Suppressor macrophage (primary cell): ENCODE measurements at places on chromosomes 6 and 20.

DNA sequence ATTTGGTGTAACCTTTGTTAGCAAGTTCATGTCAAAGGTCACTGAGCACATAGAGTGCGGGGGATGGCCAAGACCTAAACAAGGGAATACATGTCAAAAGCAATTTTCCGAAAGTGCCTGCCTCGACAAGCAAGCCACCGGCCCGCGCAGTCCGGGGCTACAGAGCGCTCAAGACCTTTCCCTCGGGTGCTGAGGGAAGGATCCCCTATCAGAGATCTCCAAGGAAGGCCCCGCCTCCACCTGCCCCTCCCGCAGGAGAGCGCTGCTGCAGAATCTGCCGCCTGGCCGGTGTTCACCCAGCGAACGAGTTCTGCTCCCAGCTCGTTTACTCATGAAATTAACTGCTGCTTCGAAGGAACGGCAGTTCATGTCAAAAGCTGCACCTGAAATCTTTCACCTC is 252.7 kb downstream of the BMP7 start:
- no peak for DNase-seq

DNA sequence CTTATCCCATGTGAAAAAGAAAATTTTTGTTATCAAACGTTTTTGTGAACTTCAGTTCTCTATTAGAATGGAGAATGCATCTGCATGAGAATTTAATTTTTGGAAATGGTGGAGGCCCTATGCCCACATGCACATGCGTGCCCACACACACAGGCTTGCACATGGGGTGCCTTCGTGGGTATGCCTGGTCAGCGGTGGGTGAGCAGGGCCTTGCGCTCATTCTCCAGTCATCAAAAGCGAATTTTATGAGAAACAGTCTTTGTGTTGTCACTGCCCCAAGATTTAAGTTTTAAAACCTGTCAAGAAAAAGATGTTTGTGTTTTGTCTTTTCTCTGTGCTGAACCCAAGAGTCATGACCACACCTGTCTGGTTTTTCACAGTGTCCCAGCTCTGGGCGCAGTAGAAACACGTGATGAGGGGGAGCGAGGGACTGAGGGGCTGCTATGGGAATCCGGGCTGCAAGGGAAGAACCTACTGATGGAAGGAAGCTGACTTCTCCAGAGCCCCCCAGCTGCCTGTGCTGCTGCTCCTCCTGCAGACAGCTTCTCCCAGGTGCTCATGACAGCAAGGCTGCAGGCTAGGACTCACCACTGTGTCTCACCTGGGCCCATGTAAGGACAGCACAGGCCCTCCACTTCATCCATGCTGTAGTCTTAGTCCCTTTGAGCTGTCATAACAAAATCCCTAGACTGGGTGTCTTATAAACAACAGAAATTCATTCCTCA is 153.6 kb downstream of the SYCP2 start:
- no peak for DNase-seq

GRCh38 chr6:151796842-151797530 is 10.5 kb upstream of the ESR1 start:
- DNase-seq, result no peak

- peak; percentile 26 for DNase-seq
Observed at GRCh38 chr6:36753671-36754405, 56.2 kb downstream of the RAB44 start.

GRCh38 chr6:14193524-14193923 is 76.0 kb downstream of the CD83 start:
- no peak for DNase-seq

DNA sequence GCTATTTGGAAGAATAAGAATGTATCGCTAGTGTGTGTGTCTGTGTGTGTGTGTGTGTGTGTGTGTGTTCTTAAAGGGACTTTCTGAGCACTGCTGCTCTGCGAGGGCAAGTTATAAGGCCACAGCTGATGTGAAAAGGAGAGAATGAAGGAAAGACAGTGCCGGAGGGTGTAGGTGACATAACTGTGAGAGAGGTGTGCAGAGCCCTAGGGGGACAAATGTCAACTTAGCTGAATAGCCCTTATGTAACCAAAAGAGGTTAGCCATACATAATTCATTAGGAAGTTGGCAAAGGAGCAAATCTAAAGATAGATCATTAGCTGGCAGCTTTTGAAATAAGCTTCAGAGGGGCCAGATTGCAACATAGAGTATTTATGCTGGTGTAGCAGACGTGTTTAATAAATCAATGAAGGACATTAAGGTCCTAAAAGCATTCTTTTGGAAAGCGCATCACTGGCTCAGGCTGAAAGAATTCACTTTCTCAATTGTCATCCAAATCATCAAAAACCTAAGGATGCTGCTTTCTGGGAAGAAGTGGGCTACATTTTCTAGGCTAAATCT is 81.0 kb downstream of the NDUFAF5 start:
- peak; percentile 27 for DNase-seq

DNA sequence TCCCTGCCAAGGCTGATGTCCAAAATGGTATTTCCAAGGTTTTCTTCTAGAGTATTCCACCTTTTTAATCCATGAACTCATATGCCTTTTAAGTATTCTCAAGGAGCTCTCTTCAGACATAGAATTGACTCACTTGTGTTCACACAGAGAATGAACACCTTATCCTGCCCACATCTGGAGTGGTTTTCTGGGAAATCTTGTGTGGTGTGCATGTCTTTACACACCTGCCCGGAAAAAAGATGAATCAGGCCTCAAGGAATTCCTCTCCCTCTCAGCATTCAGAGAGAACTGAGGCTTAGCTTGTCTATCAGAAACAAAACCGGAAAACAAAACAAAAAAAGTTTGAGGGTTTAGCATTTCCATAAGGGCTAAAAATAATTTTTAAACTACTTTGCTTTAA is 148.8 kb downstream of the TFAP2A start:
- DNase-seq, result no peak

- peak; percentile 60 for DNase-seq
Observed at GRCh38 chr6:119444642-119445557, 95.3 kb upstream of the MAN1A1 start.

- DNase-seq, result no peak
Observed at GRCh38 chr6:131948692-131949619, 2.2 kb downstream of the CCN2 start.

DNA sequence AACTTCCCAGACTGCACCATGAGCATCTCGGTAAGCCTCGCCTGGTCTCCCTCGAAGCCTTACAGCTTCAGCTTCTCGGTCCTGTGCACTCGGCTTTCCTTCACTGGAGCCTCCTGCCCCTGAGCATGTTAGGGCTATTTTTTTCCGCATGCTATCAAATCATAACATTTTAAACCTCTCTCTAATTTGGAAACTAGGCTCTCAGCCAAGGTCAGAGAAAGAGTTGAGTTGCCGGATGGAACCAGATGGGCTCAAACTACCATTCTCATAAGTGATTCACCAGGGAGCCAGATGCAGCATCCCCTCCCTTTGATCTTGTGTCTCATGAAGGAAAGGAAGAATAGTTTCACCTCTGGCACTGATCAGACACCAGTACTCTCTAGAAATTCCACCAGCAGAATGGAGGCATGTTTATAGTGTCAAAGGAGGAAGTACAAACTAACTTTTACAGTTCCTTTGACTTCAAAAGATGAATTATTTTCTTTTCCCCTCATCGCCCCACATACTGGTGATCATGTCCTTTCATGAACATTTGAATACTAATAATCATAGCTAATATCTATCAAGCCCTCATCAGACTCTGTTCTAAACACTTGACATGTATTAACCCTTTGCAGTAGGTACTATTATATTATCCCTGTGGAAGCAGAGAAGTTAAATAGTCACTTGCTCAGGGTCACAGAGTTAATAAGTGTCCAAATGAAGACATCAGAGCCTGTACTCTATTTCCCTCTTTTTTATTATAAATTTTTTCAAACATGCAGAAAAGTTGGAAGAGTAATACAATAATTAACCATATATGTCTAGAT is 46.7 kb downstream of the MAP1LC3A start:
- no peak for DNase-seq

DNA sequence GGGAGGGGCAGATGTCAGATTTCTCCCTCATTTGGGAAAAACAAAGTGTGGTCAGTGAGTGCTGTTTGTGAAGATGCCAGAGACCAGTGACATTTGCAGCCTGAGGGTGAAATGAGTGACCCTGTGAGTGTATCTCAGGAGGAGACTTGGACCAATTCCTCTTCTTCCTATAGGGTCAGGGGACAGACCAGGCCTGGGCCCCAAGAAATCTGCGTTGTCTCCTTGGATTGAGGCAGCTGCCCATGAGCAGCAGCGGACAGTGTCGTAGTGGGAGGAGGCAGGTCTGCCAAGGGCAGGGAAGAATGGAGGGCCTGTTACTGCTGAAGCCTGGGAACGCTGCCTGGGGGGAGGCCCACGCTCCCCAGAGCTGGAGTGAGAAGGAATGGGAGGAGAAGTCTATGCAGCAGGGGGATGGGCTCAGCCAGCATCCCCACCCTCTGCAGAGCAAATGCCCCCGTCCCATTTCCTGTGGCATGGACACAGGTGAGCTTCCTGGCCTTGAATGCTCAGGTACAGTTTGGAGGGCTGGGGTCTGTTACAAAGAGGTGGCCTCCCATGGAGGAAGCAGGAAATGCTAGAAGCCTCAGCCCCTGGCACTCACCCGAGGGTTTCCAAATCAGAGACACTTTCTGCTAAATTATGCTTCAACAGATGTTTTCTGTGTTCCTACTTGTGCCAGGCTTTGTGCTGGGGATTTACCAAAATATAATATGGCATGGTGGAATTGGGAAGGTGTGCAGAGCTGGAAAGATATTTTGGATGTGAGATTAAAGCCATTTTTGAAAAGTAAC is 29.8 kb downstream of the DAAM2 start:
- DNase-seq, result no peak

- peak; percentile 59 for DNase-seq
Observed at GRCh38 chr6:1849691-1850090, 240.0 kb downstream of the FOXC1 start.

DNA sequence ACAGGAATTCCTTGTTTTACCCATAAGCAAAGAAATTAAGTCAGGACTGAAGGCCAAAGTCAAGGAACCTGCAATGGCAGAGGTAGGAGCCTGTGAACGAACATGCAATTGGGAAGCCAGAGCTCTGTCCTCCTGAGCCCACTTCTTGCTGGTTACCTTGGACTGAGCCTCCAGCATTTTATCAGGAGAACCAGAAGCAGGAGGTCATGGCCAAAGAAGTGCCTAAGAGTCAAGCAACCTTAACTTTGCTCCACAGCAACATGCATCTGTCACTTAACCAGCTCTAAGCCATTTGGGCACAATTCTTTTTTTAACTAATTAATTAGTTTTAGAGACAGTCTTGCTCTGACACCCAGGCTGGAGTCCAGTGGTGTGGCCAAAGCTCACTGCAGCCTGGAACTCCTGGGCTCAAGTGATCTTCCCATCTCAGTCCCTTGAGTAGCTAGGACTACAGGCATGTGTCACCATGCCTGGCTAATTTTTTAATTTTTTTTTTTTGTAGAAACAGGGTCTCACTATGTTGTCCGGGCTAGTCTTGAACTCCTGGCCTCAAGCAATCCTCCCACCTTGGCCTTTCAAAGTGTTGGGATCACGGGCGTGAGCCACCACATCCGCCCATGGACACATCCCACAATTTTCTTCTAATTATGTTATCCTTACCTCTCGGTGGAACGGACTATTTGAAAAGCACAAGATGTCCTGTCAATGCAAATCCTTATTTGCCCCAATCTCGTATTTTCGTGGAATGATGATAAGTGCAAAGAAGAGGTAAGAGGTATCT is 334.2 kb downstream of the CD83 start:
- no peak for DNase-seq

DNA sequence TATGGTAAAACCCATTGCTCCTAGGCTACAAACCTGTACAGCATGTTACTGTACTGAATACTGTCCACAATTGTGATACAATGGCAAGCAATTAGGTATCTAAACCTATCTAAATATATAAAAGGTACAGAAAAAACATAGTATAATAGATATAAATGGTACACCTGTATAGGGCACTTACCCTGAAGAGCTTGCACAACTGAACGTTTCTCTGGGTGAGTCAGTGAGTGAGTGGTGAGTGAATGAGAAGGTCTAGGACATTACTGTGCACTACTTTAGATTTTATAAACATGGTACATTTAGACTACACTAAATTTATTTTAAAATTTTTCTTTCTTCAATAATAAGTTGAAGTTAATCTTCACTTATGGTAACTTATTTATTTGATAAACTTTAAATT is 119.9 kb upstream of the CEP85L start:
- DNase-seq, result no peak

DNA sequence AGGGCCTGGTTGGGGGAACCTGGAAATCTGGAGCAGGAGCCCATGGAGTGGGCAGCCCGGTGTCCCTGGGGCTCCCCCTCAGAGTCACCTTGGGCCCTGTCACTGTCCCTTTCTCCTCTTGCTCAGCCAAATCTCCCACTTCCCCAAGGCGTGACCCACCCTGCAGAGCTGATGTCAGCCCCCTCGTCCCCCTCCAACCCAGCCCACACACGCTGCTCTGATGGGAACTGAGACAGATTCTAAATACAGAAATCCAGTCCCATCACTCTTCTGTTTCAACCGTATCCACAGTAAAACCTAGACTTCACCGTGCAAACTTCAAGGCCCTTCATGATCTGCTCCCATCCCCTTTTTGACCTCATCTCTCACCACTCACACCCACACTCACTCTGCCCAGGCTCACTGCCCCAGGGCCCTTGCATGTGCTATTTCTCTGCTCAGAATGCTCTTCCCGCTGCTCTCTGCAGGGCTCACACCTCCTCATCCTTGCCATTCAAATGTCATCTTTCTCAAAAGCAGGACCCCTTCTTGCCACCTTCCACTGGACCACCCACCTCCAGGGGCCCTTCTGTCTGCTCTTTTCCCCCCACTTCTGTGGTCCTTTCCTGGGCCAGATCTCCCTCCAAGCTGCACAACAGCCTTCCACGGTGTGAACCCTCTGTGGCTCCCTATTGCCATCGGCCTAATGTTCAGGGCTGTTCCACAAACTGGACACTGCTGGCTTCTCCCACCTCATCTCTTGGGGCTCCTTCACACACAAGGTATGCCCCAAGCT is 16.6 kb downstream of the TGM2 start:
- DNase-seq, result peak; percentile 84

DNA sequence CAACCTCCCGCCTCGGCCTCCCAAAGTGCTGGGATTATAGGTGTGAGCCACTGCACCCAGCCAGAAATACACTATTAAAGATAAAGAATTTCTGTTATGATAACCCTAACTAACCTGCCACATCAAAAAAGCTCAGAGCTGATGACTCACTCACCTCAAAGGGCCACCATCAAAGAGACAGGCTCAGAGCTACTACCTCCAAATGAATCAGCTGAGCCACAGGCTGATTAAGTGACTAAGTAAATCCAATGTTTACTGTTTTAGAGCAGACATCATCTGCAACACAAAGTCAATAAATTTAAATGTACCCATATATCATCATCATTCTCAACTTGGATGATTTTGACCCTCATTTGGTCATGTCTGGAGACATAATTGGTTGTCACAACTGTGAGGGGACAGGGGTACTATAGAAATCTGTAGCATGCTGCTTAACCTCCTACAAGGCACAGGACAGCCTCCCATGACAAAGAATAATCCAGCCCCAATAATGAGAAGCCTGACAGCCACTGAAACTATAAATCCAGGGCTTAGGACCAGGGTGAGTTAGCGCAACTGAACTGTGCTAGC is 106.5 kb downstream of the ATP9A start:
- no peak for DNase-seq

DNA sequence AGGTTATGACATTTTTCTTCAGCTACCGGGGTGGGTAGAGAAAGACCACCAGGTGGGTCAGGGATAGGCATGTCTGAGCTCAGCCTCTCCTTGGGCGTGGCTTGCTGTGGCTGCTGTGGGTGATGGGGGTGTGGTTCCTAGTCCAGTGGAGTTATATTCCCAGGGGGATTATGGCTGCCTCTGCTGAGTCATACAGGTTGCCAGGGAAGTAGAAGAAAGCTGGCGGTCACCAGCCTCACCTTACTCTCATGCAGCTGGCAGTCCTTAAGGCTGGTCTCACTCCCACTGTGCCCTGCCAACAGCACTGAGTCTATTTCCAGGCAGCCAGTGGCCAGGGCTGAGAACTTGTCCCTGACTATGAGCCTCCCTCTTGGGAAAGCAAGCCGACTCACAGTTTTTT is 130.0 kb downstream of the SCP2D1 start:
- DNase-seq, result no peak
